ENCODE measurements at places on chromosomes 2 and 18.

DNA sequence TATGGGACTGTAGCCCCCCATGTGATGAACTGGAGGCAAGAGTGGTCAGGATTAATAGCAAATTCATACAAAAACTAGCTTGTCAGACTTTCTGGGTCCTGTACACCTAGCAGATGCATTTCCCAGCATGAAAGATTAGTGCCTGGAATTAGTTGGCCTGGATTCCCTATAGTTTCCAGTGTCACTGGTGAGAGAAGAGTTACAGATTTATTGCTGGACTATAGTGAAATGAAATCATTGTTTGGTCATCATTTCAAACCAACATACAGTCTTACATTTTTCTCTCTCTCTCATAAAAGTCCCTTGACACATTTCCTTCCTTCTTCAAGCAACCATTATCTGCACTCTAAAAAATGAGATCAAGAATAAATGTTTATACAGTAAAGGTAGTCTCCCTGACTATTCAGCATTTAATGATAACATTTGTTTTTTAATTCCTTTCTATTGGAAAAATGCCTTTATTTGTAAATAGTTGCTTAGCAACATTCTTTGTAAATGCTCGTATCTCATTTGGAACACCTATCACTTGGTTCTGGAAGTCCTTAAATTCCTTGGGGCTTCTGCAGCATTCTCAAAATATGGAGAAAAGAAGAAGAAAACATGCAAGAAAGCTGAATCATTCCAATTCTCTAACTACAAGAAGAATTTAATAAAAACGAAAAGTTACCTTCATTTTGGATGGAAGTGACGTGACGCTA lies 144.4 kb downstream of the MREG start:
- DNase-seq, result no peak

DNA sequence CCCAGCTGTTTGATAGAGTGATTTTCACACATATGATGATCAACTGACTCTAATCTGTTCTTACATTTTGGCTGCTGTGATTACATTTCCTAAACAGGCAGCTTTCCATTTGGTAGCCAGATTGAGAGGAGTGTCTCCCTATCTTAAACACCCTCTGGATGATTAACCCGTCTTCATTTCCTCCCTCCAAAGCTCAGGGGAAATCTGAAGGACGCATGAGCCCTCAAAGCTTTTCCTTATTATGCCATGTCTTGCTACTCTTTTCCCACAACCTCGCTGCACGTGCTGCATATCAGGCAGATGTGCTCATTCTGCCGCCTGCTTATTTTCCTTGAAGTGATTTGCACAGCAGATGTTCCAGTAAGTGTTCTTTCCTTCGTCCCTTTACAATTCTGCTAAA lies 837.4 kb downstream of the LRRTM4 start:
- DNase-seq, result no peak

DNA sequence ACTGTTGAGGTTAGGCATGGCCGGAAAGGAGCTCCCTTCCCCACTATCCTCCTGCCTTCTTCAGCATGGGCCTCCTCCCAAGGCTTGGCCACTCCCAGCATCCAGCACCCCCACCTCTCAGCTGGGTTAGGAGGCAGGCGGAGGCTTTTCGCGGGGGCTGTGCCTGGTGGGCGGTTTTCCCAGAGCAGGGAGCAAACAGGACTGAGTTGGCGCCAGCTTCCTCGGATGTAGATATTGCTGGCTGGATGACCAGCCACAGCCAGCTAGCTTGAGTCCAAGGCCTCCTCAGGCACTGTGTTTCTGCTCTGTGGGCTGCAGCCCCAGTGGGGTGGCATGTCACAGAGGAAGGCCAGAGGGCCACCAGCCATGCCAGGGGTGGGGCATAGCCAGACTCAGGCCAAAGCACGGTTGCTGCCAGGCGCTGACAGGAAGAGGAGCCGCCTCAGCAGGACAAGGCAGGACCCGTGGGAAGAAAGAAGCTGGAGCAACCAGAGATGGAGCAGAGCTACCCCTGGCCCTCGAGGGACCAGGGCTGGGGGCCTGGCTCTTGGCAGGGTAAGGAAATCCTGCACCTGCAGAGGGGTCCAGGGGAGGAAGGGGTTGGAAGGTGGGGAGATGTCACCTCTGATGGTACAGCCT lies at the start of gene TCF23:
Gene TCF23, plus strand, starts transcription at position 204 of the 639 bp plus-strand sequence. Its CDS starts 130 bp downstream, at position 334.
- DNase-seq, result no peak

- DNase-seq, result no peak
Measured at GRCh38 chr2:204535764-204536163, 9.5 kb upstream of the PARD3B start.

DNA sequence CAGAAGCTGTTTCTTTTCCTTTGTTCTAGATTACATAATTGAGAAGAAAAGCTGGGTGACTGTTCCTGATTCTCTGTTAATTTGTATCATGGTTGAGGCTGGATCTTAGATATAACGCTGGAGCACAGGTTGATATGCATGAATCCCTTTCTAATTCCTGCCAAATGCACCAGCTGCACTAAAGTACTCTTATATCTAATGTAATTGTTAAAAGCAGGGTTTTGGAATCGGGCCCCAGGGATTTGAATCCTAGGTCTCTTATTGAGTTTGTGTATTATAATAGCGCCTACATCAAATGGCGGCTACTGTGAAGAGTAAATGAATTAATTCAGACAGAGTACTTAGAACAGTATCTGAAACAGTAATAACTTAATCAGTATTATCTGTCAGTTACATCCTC lies 80.4 kb downstream of the MC4R start:
- no peak for DNase-seq

- no peak for DNase-seq
Measured at GRCh38 chr18:79869591-79870300, 72.0 kb downstream of the KCNG2 start.

DNA sequence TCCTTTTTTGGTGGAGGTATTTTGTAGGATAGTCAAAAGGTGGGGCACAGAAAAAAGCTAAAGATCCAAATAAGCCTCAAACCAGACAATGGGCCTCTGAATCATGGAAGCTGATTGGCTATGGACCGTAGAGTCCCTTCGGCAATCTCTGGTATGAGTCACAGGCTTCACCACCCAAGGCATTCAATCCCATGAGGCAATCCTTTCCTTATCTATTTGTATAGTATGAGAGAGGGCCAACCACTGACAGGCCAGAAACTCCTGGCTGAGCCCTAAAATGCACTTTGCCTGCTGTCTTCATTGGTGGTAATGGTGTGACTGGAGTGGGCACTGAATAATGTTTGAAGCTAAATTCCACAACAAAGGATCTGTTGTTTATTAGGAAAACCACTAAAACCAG lies 38.7 kb upstream of the MEX3C start:
- DNase-seq, result no peak

GRCh38 chr2:75892490-75892889 lies 181.8 kb upstream of the GCFC2 start:
- no peak for DNase-seq

GRCh38 chr2:218983263-218983933 lies 1.6 kb downstream of the FEV start:
- no peak for DNase-seq

DNA sequence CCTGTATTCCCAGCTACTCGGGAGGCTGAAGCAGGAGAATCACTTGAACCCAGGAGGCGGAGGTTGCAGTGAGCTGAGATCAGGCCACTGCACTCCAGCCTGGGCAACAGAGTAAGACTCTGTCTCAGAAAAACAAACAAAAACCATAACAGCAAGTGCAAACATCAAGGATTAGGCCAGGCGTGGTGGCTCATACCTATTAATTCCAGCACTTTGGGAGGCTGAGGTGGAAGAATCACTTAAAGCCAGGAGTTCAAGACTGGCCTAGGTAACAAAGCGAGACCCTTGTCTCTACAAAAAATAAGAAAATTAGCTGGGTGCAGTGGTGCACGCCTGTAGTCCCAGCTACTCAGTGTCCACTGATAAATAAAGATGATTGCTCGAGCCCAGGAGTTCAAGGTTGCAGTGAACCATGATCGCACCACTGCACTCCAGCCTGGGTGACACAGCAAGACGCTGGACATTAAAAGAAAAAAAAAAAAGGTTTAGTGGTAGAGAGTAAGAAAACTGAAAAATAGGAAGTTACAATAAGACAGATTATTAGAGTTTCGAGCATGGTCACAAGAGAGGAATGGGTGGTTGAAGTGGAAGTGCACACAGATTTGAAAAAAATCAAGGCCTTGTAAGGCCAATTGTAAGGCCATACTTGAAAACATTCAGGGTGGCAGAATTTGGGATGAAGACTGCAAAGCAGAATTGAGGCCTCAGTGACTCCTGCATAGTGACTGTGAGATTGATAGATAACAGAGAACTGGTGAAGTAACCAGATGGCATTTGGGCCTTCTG lies 6.4 kb upstream of the KCMF1 start:
- DNase-seq, result no peak

DNA sequence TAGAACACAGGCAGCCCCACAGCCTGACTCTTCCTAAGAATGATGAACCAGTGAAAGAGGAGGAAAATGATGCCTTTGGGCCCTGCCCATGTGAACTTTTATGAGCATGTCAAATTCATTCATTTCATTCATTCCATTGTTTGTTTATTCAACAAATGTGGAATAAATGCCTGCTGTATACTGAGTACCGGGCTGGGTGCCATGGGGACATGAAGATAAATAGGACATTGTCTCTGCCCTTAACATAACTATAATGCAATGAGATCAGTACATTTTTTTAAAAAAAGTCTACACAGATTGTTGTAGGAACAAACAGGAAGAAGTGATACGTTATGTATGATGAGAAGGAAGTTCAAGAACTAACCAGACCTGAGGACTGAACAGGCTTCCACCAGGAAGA lies 14.7 kb downstream of the MREG start:
- no peak for DNase-seq

DNA sequence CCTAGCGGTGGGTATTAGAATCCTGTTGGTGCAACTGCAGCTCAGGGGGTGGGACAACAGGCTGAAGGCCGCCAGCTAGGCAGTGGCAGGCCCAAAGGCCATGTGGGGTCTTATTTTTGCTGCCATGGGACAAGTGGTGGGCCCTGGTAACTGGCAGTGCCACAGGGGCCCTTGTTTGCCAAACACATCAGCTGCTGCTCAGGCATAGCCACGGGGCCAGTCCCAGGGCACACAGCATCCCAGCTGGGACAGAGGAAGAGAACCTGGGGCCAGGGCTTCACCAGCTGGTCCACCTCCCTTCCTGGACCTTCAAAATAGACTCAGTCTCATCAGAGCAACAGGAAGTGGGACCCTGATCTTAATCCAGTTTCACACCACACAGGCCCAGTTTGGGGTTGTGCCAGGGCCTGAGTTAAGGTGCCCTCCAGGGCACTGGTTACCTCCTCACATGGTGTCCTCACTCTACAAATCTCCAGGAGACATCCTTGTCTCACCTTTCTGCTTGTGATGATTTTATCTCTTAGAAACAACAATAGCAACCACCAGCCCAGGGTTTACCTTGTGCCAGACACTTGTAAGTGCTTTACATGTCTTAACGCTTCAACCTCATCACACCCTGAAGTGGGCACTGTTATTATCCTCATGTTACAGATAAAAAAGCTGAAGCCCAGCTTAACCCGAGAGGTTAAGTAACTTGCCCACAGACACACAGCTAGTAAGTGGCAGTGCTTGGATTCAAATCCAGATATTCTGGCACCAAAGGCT lies 98.5 kb downstream of the GYPC start:
- no peak for DNase-seq
